ENCODE measurements at places on chromosomes 1 and 21.
A peak's percentile ranks its signal among the peaks of the same experiment; 100 is the strongest.

DNA sequence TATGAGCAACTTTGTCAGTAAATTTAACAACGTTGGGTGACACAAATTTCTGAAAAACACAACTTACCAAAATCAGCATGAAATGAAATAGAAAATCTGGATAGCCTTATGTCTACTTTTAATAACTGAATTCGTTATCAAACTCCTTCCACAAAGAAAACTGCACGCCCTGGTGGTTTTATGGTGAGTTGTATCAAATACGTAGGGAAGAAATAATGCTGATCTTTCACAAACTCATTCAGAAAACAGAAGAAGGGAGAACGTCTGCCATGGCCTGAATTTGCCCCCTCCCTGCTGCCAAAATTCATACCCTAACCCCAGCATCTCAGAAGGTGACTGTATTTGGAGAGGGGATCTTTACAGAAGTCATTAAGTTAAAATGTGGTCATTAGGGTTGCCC lies 50.0 kb upstream of the COL18A1 start:
- no peak for DNase-seq

- no peak for DNase-seq
These were observed 134.2 kb downstream of the ROR1 start for GRCh38 chr1:63908016-63908415.

GRCh38 chr1:110430901-110431300 lies 20.0 kb upstream of the PROK1 start:
- DNase-seq, result no peak

- peak; percentile 12 for DNase-seq
These were observed 135.6 kb downstream of the CYYR1 start for GRCh38 chr21:26437326-26438009.

DNA sequence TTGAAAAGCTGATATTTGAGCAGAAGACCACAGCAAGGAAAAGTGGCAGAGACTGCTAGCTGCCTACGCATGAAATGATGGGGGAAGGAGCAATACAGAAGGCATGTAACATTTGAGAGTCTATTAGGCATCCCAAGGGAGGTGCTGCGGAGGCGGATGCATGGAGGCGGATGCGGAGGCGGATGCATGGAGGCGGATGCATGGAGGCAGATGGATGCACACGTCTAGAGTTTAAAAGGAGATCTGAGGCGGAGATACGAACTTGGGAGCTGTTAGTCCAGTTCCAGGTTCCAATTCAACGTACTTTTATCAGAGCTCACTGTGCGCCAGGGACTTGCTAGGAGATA lies 744 bp upstream of the DDX20 start:
- DNase-seq, result no peak

DNA sequence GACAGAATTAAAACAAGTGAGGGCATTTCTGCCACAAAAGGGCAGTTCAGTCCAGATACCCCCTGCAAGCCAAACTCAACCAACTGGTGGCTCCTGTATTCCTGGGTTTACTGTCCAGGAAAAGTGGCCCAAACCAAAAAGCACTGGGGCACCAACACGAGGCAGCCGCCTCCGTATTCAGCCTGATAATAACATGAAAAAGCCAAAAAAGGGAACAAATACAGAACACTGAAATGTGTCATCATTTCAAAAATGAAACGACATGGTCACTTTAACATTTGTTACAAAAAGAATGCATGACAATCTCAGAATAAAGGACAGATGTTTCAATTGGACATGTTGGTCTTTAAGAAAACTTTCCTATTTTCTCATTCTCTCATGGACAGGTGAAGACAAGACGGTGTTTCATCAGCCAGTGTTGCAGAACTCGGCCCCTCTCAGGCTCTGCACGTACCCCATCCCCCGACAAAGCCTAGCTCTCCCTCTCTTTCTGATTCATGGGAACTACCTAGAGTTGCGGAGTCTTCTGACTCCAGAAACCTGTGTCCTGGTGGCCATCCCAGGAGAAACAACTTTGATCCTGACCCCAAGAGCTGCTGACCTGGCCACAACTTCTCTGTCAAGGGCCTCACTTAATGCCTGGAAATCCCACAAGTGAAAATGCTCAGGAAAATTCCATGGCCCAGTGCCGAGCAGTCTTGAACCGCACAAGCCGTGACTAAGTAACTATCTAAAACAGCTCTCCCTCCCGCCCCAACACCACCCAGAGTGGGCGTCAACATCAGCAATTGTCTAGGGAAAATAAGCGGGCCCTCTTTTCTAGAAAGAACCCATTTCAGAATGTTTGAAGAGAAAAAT lies 27.1 kb downstream of the ZBTB17 start:
- peak; percentile 76 for DNase-seq

DNA sequence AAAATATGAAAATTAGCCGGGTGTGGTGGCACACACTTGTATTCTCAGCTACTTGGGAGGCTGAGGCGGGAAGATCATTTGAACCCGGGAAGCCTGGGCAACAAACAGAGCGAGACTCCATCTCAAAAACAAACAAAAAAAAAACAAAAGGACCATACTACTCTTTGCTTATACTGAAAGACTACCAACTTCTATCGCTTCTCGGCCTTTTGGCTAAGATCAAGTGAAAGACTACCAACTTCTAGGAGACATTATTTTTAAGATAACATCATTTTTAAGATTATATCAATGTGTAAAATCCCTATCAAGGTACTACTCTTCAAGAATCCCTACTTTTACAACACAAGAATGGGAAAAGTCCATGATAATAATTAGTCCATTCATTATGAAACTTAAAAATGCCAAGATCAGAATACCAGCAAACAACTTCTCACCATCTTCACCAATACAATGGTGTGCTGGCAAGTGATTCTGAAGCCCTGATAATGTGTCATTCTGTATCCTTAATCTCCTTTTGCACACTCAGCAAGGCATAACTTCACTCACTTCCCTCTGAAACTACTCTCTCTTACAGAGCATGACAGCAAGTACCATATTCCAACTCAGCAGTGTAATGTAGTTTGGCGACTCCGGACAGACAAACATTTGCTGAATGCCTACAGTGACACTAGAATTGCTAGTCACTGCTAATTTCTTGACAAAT lies 1.7 kb downstream of the PTP4A2 start:
- peak; percentile 75 for DNase-seq

GRCh38 chr1:15198684-15199083 lies 45.1 kb downstream of the TMEM51 start:
- no peak for DNase-seq

- no peak for DNase-seq
These were observed 30.4 kb upstream of the KANK4 start for GRCh38 chr1:62349470-62350233.

DNA sequence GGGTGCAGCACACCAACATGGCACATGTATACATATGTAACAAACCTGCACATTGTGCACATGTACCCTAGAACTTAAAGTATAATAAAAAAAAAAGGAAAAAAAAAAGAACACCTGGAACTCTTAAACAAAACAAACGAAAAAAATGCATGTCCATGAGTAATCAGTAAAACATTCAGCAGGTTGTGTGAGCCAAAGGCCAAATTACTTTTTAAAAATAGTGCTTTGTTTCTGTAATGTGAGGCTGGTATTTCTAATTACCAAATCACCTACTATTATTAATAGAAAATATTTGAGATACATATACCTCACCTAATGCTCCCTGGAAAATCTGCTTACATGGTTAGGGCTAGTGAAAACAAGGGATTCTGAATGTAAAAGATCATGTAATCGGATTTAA lies 294.4 kb upstream of the NR5A2 start:
- no peak for DNase-seq

GRCh38 chr1:54168206-54168965 lies 15.6 kb upstream of the CDCP2 start:
- no peak for DNase-seq
